ENCODE measurements at places on chromosomes 1 and 21. TPM values are rescaled to one million over a fixed set of nuclear protein-coding genes. Genes with fewer than 3 reads are reported as not detected.

GRCh38 chr1:225329041-225329440 lies 98.8 kb downstream of the LBR start:
- H3K27me3 ChIP-seq, result peaks cover 27% of the 10 kb centered on the region
- H3K4me1 ChIP-seq, result no peaks in the 10 kb centered on the region
- DNase-seq, result no peak
- H3K27ac ChIP-seq, result no peak overlapping the region
- no peaks in the 10 kb centered on the region for H3K36me3 ChIP-seq
- no peak overlapping the region for H3K4me3 ChIP-seq

GRCh38 chr1:201916649-201917249 lies 28.1 kb downstream of the SHISA4 start:
- no peak overlapping the region for H3K4me3 ChIP-seq
- peaks cover 29% of the 10 kb centered on the region for H3K27me3 ChIP-seq
- H3K4me1 ChIP-seq, result no peaks in the 10 kb centered on the region
- no peak for DNase-seq
- no peaks in the 10 kb centered on the region for H3K36me3 ChIP-seq

- no peak overlapping the region for H3K27ac ChIP-seq
- H3K27me3 ChIP-seq, result no peaks in the 10 kb centered on the region
- DNase-seq, result no peak
Observed at GRCh38 chr1:41503538-41504113, 19.1 kb upstream of the EDN2 start.

GRCh38 chr1:40802078-40802741 lies 18.6 kb downstream of the KCNQ4 start:
- no peaks in the 10 kb centered on the region for H3K27me3 ChIP-seq
- H3K36me3 ChIP-seq, result no peaks in the 10 kb centered on the region
- peak; percentile 89 for DNase-seq
- H3K27ac ChIP-seq, result no peak overlapping the region
- H3K4me1 ChIP-seq, result peaks cover 17% of the 10 kb centered on the region

DNA sequence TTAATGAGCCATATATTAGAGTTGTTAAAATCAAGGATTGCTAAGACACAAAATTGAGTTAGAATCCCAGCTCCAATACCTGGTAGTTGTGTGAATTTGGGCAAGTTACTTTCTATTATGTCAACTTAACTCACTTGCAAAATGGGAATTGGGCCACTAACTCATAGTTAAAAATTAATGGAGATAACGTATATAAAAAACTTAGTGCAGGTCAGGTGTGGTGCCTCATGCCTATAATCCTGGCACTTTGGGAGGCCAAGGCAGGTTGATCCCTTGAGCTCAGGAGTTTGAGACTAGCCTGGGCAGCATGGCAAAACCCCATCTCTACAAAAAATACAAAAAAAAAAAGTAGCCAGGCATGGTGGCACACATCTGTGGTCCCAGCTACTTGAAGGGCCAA lies 57.5 kb downstream of the SRSF11 start:
- H3K27ac ChIP-seq, result no peak overlapping the region
- H3K27me3 ChIP-seq, result no peaks in the 10 kb centered on the region
- H3K4me3 ChIP-seq, result no peak overlapping the region
- peaks cover 5% of the 10 kb centered on the region for H3K36me3 ChIP-seq

DNA sequence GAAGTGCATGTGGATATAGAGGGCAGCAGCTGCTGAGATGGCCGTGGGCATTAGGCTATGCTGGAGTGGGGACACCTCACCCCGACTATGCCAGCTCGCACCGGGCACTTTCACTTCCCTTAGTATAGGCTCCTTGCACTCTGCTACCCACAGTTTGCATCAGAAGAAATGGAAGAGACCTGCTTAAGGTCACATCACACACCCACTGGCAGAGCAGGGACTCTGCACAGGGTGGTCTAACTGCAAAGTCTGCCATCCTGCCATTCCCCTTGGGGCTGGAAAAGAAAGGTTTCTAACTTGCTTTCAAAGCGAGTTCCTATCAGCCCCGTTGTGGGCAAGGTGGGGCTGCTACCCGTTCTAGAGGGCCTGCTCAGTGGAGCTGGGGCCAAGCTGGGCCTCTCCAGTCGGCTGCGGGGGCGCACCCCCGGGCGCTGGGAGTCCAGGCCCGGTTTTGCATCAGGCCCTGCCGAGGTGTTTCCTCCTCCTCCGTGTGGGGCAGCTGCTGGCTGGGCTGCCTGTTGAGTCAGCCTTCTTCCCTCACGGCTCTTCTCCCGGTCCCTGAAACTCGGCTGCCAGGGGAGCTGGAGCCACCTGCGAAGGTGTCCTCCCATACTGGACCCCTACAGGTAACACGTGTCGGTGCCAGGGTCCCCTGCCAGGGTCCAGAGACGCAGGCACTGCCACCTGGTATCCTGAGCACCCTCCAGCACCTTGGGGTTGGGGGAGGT lies at the start of gene SYTL1:
TSS of gene SYTL1 (plus strand) at position 498 of the 728 bp plus-strand sequence. CDS start 3,313 bp downstream, outside the sequence.
- no peaks in the 10 kb centered on the region for H3K27me3 ChIP-seq
- DNase-seq, result peak; percentile 86
- H3K27ac ChIP-seq, result peak within 1 kb of the TSS; percentile 86
- H3K4me3 ChIP-seq, result peak within 1 kb of the TSS; percentile 96
- no peaks in the 10 kb centered on the region for H3K36me3 ChIP-seq

DNA sequence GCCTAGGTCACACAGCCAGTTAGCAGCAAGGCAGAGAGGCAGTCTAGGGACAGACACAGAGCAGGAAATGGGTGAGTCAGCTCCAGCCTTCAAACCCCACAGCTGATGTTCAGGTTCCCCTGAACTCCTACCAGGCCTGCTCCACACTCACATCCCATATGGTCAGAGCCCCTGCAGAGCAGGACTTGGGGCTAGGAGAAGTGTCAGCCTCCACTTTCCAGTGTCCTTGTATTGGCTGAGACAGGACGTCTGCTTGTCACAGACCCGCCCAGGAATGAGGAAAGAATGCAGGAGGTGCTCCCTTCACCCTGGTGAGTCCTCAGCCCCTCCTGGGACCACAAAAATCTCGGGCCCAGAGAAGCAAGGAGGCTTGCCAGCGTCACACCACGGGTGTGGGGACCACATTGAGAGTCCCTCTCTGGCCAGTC lies 92.5 kb downstream of the LACTBL1 start:
- no peak overlapping the region for H3K4me3 ChIP-seq
- no peaks in the 10 kb centered on the region for H3K27me3 ChIP-seq
- H3K27ac ChIP-seq, result no peak overlapping the region
- DNase-seq, result no peak
- H3K4me1 ChIP-seq, result peaks cover 16% of the 10 kb centered on the region

GRCh38 chr1:50735443-50735842 lies 224.6 kb downstream of the FAF1 start:
- DNase-seq, result no peak
- H3K4me3 ChIP-seq, result no peak overlapping the region
- H3K27ac ChIP-seq, result no peak overlapping the region
- H3K36me3 ChIP-seq, result no peaks in the 10 kb centered on the region
- peaks cover 7% of the 10 kb centered on the region for H3K4me1 ChIP-seq

DNA sequence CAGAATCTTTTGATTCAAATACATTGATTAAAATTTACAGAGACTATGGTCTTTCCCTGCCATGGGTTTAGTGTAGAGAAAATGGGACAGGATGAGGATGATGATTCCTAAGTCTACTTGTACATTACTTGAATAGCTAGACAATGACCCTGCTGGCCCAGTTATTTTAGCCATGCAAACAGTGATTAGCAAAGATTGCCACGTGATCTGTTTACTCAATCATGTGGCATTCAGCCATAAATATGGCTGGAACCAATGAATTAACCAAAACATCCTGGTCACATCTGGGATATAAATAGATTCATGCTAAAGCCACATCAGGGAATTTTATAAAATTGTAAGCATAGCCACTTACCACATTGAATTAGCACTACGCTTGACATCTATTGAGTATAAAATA lies 167.3 kb downstream of the PBX1 start:
- H3K36me3 ChIP-seq, result no peaks in the 10 kb centered on the region
- H3K4me1 ChIP-seq, result peaks cover 12% of the 10 kb centered on the region

DNA sequence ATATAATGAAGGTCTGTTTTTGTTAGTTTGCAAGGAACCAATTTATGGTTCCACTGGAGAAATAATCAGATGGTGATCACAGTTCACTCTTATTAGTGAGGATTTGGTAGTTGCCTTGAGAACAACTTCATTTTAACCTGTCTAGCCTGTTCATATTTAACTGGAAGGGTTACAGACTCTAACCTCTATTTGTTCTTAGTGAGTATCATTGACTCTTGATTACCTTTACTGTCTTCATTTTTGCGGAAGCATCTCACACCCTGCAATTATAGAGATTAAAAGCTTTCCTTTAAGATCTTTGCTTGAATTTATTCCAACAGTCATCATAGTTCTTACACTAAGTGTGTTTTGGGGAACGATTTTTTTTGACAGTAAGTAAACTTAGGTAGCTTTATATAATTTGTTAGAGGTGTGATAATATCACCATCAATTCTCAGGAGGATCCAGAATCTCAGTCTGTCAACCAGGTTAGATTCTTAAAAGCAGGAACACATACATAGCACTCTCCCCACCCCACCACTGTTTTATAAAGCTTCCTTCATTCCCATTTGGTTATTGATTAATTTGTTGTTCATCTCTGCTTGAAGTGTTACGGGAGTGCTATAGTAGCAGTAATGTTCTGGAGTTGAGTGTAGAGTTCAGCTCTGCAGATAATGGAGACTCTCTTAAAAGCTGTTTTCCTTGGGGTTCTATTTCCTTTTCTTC lies 30.1 kb downstream of the B3GALT2 start:
- peaks cover 5% of the 10 kb centered on the region for H3K36me3 ChIP-seq
- peaks cover 8% of the 10 kb centered on the region for H3K4me1 ChIP-seq
- H3K27ac ChIP-seq, result no peak overlapping the region

GRCh38 chr1:151009674-151010345 lies 1.6 kb downstream of the PRUNE1 start:
- no peak for DNase-seq
- no peaks in the 10 kb centered on the region for H3K36me3 ChIP-seq
- H3K4me3 ChIP-seq, result peak overlapping the region; percentile 87
- H3K4me1 ChIP-seq, result peaks cover 42% of the 10 kb centered on the region

GRCh38 chr1:235735621-235736020 lies 86.0 kb upstream of the GNG4 start:
- no peak overlapping the region for H3K27ac ChIP-seq
- DNase-seq, result no peak
- peaks cover 18% of the 10 kb centered on the region for H3K36me3 ChIP-seq
- no peaks in the 10 kb centered on the region for H3K27me3 ChIP-seq
- H3K4me3 ChIP-seq, result no peak overlapping the region

DNA sequence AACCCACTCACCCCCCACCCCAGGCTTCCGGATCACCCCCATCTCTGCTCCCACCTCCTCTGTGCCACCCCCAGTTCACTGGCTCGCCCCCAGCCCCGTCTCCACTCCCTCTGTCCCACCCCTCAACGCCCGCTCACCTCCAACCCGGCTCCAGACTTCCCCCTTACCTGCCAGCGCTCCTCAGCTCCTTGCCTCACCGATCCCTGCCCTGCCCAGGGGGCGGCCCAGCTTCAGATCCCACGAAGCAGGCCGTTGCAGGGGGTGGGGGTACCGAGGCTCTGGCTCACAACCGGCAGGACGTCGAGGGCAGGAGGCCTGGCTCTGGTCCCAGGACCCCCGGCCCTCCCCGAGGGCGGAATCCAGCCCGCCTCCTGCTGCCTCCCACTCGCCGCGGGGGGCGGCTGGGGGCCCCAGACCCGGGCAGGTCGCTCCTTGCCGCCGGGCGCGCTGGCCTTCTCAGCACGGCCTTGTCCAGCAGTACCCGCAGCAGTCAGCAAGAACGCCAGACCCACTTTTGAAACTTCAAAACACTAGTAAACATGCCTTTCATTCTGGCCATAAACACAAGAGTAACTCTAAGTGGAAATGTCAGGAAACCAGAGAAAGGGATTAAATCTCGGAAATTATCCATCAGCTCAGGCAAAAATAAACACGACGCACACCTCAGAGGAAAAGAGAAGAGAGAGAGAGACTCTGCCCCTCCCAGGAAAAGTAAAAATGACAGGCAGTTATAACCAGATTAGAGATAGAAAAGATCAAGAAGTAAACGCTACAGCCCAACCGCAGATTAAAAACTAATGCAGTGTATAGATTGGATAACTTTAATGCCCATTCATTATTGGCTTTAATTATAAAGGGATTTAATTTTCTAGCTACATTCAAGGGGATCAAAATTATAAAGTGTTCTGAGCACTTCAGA lies 1.0 kb upstream of the FAM89A start:
- H3K4me1 ChIP-seq, result peaks cover 20% of the 10 kb centered on the region
- H3K27ac ChIP-seq, result peak overlapping the region; percentile 60
- no peak for DNase-seq

DNA sequence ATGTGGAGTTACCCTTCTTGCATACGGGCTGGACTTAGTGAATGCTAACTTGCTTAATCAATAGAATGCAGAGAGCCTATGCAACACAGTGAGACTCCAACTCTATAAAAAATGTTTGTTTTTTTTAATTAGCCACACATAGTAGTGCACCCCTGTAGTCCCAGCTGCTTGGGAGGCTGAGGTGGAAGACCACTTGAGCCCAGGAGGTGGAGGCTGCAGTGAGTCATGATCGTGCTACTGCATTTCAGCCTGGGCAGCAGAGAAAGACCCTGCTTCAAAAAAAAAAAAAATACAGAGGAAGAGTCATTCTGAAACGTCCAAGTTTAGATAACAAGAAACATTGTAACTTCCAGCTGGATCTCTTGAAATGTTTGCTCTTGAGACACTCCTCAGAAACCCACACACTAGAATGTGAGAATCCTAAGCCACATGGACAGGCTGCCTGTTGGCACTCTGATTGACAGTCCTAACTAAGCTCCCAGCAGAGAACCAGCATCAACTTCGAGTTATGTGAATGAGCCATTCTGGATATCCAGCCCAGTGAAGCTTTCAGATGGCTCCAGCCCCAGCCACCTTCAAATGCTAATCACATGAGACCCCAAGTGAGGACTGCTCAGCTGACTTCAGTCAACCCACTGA lies 20.0 kb upstream of the CAP1 start:
- no peak overlapping the region for H3K27ac ChIP-seq
- H3K27me3 ChIP-seq, result no peaks in the 10 kb centered on the region
- no peak for DNase-seq
- H3K4me3 ChIP-seq, result no peak overlapping the region
- H3K36me3 ChIP-seq, result peaks cover 8% of the 10 kb centered on the region

- H3K27me3 ChIP-seq, result no peaks in the 10 kb centered on the region
- peak; percentile 83 for DNase-seq
- peak overlapping the region; percentile 98 for H3K27ac ChIP-seq
- peaks cover 71% of the 10 kb centered on the region for H3K4me1 ChIP-seq
- H3K36me3 ChIP-seq, result peaks cover 7% of the 10 kb centered on the region
Observed at GRCh38 chr1:150567341-150567716, 12.1 kb downstream of the MCL1 start.

- H3K4me1 ChIP-seq, result no peaks in the 10 kb centered on the region
- no peaks in the 10 kb centered on the region for H3K27me3 ChIP-seq
- DNase-seq, result no peak
- H3K36me3 ChIP-seq, result no peaks in the 10 kb centered on the region
- H3K27ac ChIP-seq, result no peak overlapping the region
Observed at GRCh38 chr1:238191170-238191569, 300.4 kb upstream of the ZP4 start.

- H3K27ac ChIP-seq, result no peak within 1 kb of the TSS
- H3K4me3 ChIP-seq, result peak within 1 kb of the TSS; percentile 27
- H3K36me3 ChIP-seq, result no peaks in the 10 kb centered on the region
- peaks cover 4% of the 10 kb centered on the region for H3K4me1 ChIP-seq
- peaks cover 47% of the 10 kb centered on the region for H3K27me3 ChIP-seq
- no peak for DNase-seq
Observed at GRCh38 chr1:111989531-111990025, at the start of gene KCND3. Gene KCND3, minus strand, starts transcription at chr1:111989668.

The C1orf141 gene
- not detected for total RNA-seq

The TSPAN1 gene
- not detected for total RNA-seq

The SPRR2A gene
- total RNA-seq, result not detected

The CFAP141 gene
- total RNA-seq, result not detected

The UBASH3A gene
- total RNA-seq, result 9.2 TPM

The GUCA2B gene
- total RNA-seq, result not detected

The DNASE2B gene
- not detected for total RNA-seq

The LCE1F gene
- total RNA-seq, result not detected

The IL20 gene
- not detected for total RNA-seq

The SPRR1A gene
- total RNA-seq, result not detected

The LCE6A gene
- total RNA-seq, result not detected
